Caco-2 (cell line): ENCODE measurements at places on chromosomes 12 and 14. TPM values are rescaled to one million over a fixed set of nuclear protein-coding genes. Genes with fewer than 3 reads are reported as not detected.

DNA sequence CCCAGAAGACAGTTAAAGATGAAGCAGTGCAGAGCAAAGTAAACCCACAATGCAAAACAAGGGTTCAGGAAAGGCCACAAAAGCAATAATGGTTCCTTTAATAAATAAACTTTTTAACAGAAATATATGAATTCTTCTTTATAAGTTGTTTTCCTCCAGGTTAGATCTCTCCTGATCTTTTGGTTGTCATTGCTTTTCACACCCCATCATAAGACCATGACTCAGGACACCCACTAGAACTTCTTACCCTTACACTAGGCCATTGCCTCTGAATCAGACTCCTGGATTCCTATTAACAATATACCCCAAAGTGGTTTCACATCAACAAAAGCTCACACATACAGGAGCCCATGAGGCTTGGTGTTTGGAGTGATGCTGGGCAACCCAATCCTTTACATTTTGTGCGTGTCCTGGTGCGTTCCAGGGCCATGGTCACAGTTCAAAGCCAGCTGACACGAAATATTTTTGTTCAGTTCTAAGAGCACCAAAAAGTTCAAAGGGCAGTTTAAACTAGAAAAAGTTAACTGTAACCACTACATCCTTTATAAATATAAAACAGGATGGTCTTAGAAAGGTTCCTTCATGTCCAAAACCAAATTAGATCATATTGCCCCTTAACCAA is 187.0 kb downstream of the EPS8 start:
- H3K4me3 ChIP-seq: no peak overlapping the region
- no peaks in the 10 kb centered on the region for H3K36me3 ChIP-seq
- no peaks in the 10 kb centered on the region for H3K27me3 ChIP-seq
- no peaks in the 10 kb centered on the region for H3K4me1 ChIP-seq
- no peak for DNase-seq

- no peaks in the 10 kb centered on the region for H3K36me3 ChIP-seq
- H3K4me1 ChIP-seq: no peaks in the 10 kb centered on the region
- H3K4me3 ChIP-seq: no peak overlapping the region
- DNase-seq: no peak
- no peaks in the 10 kb centered on the region; the same call in 1 of the 2 replicates for H3K27me3 ChIP-seq
Observed at GRCh38 chr12:77070382-77070781, 5.0 kb upstream of the E2F7 start.

POTEM gene
- not detected in 2 replicates for total RNA-seq

SLC6A12 gene
- total RNA-seq: 1.5 and 2.1 TPM in 2 replicates

GRCh38 chr14:36580856-36581831 is 1.3 kb downstream of the NKX2-8 start:
- H3K27me3 ChIP-seq: peaks cover 2% of the 10 kb centered on the region; the same call in 1 of the 2 replicates
- no peak overlapping the region for H3K27ac ChIP-seq
- H3K4me1 ChIP-seq: no peaks in the 10 kb centered on the region
- peak overlapping the region; percentile 69 for H3K4me3 ChIP-seq

DNA sequence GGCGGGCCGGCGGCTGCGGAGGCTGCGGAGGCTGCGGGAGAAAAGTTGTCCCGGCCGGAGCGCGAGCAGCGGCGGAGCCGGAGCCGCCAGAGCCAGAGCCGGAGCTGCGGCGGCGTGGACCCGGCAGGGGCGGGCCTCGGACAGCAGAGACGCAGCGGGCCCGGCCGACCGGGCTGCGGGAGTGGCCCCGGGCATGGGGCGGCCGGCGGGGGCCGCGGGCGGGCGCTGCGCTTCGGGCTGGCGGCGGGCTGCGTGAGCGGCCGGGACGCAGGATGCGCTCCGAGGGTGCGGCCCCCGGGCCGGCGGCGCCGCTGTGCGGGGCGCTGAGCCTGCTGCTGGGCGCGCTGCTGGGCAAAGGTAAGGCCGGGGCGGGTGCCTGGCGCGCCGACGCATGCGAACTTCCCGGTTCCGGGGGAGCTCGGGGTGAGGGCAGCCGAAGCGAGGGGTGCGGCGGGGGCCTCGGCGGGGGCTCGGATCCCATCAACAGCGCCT is at the start of gene TMEM132C:
Gene TMEM132C (plus strand): TSS at position 40 of the 492 bp plus-strand sequence. CDS start 233 bp downstream, at position 273.
- H3K4me3 ChIP-seq: no peak within 1 kb of the TSS
- no peak within 1 kb of the TSS for H3K27ac ChIP-seq
- no peaks in the 10 kb centered on the region for H3K27me3 ChIP-seq
- no peak for DNase-seq
- H3K4me1 ChIP-seq: no peaks in the 10 kb centered on the region

DNA sequence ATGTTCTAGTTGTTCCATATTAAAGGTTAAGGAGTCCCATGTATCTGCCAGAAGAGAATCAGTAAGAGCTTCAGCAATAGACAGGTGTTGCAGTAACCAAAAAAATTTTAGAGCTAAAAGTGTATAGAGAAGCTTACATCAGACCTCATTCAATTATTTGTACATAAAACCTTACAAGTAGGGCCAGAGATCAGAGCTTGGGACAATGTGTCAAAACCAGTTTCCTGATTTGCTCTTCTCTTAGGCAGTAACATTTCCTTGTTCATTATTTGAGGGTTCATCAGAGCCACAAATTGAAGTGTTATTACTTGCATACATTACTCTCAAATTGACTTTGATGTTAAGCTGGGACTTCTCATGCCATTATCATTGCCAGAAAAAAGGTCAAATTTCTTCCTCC is 55.5 kb upstream of the ATXN7L3B start:
- H3K36me3 ChIP-seq: no peaks in the 10 kb centered on the region
- no peaks in the 10 kb centered on the region for H3K4me1 ChIP-seq
- no peak overlapping the region for H3K27ac ChIP-seq
- H3K4me3 ChIP-seq: no peak overlapping the region

DNA sequence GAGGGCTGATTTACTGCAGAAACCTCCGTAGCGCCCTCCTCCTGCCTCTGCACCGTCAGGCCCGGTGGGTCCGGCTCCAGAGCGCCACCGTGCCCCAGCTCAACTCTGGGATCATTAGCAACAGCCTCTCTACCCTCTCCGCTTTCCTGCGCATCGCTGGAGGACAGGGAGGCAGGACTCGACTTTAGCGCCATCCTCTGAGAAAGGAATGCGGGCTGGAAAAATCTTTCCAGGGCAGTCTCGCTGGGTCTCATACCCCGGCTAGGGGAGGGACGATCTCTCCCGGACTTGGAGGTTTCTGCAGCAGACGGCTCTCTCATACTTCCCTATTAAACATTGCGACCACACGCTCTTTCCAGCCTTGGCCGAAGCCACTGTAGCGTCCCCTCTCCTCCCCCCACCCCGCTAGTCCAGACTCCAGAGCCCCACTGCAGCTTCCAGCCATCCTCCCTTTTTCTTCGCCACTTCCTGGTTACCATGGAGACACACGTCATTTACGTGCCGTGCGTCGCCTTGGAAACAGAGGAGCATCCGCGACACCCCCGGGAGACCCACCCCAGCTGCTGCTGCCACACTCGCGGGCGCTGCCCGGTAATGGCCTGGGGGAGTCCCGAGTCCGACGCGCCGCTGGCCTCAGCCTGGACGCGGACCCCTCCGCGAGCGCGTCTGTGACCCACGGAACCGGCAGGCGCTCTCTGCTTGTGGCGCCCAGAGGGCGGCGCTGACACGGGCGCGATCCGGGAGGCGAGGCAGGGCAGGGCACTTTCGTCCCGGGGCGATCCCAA is at the start of gene CCDC184:
Gene CCDC184 (plus strand): TSS at position 554 of the 785 bp plus-strand sequence. CDS start 479 bp downstream, outside the sequence.
- H3K4me1 ChIP-seq: peaks cover 6% of the 10 kb centered on the region
- peak within 1 kb of the TSS; percentile 63 for H3K4me3 ChIP-seq
- DNase-seq: peak; percentile 82
- peak within 1 kb of the TSS; percentile 45 for H3K27ac ChIP-seq

DNA sequence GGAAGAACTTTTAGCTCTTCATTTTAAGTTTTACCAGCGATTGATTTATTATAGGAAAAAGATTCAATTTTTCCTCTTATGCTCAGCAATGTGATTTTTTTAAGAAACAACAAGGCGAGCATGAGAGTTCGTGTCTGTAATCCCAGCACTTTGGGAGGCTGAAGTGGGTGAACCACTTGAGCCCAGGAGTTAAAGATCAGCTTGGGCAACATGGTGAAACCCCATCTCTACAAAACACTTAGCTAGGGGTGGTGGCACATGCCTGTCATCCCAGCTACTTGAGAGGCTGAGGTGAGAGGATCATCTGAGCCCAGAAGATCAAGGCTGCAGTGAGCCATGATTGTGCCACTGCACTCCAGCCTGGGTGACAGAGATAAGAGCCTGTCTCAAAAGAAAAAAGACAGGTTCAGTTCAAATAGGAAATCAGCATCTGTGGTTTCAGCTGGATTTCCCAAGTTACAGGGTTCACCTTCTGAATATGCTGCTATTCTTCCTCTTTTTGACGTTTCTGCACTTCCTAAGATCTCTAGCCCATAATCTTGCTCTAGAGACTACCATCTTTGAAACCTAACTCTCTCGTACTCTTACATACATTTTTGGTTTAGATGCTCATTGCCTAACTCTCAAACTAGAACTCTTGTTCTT is 274.7 kb downstream of the SEC23A start:
- no peak for DNase-seq
- H3K4me3 ChIP-seq: no peak overlapping the region
- no peaks in the 10 kb centered on the region for H3K36me3 ChIP-seq

DNA sequence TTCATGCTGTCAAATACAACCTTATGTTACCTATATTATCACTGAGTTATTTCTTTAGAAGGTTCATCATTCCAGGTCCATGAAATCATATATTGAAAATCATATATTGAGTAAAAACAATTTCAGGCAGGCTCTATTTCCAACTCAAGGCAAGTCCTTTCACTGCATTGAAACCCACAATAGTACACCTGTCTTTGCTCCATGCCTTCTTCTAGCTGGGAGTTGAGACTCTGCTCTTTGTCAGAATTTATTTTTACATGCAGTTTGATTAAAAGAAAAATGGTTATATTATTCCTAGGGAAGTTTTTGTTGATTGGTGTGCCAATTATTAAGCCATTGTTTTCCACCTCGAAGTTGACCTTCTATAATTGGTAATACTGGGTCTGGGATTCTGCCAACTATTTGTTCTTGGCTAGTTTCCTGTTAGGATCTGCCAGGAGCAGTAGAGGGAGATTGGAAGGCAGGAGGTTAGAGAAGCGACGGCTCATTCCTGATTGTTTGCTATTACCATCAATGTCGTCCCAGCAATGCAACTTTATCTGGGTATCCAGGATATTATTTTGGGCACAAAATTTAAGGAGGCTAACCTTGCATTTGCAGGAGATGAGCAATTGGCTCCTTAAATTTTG is 79.5 kb upstream of the MIS18BP1 start:
- no peak overlapping the region for H3K4me3 ChIP-seq
- no peak overlapping the region for H3K27ac ChIP-seq
- DNase-seq: no peak
- H3K4me1 ChIP-seq: no peaks in the 10 kb centered on the region
- no peaks in the 10 kb centered on the region for H3K36me3 ChIP-seq

MYH6 gene
- total RNA-seq: not detected in 2 replicates

DNA sequence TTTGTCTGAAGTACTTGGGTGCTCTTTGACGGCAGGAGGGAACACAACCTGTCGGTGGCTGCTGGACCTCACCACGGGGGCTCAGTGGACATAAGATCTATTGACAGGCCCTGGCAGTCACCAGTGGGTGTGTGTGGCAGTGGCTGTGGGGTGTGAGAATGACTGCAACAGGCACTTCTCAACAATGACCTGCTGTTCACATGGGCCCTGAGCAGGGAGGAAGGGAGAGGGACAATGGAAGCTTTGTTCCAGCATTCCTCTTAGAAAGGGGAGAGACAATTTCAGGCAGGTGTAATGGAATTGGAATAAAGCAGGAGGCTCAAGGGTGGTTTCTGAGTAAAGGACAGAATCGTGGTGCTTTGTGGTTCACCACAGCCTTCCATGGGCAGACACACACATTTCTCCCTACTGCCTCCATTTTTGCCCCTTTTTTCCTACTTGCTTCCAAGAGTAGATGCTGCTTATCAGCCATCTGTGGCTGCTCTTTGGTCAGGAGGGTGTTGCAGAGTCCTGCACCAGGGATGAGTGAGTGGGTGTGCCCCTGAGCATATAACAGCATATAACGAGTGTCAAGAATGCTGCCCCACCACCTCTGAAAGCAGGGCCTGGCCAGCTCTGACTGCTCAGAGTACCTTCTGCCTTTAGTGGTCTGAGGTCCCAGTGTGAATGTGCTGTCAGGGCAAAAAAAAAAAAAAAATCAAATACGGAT is 267.7 kb downstream of the RASSF9 start:
- H3K4me1 ChIP-seq: no peaks in the 10 kb centered on the region
- no peak overlapping the region for H3K27ac ChIP-seq
- no peak overlapping the region for H3K4me3 ChIP-seq

GRCh38 chr14:24634158-24634557 is at the start of gene GZMB:
Gene GZMB (minus strand): TSS chr14:24634190. CDS start chr14:24634160, 30 bp downstream.
- H3K4me1 ChIP-seq: no peaks in the 10 kb centered on the region
- H3K36me3 ChIP-seq: no peaks in the 10 kb centered on the region
- DNase-seq: no peak
- H3K27ac ChIP-seq: no peak within 1 kb of the TSS
- no peak within 1 kb of the TSS for H3K4me3 ChIP-seq

GRCh38 chr12:124413401-124413800 is 118.5 kb downstream of the RFLNA start:
- H3K36me3 ChIP-seq: no peaks in the 10 kb centered on the region
- H3K27ac ChIP-seq: no peak overlapping the region
- H3K4me3 ChIP-seq: no peak overlapping the region
- no peak for DNase-seq
- no peaks in the 10 kb centered on the region for H3K27me3 ChIP-seq

LGMN gene
- 84.2 and 94.2 TPM in 2 replicates for total RNA-seq

GRCh38 chr12:85588221-85588620 is 248.0 kb downstream of the RASSF9 start:
- no peaks in the 10 kb centered on the region for H3K4me1 ChIP-seq
- H3K27ac ChIP-seq: no peak overlapping the region
- no peaks in the 10 kb centered on the region for H3K27me3 ChIP-seq

DNA sequence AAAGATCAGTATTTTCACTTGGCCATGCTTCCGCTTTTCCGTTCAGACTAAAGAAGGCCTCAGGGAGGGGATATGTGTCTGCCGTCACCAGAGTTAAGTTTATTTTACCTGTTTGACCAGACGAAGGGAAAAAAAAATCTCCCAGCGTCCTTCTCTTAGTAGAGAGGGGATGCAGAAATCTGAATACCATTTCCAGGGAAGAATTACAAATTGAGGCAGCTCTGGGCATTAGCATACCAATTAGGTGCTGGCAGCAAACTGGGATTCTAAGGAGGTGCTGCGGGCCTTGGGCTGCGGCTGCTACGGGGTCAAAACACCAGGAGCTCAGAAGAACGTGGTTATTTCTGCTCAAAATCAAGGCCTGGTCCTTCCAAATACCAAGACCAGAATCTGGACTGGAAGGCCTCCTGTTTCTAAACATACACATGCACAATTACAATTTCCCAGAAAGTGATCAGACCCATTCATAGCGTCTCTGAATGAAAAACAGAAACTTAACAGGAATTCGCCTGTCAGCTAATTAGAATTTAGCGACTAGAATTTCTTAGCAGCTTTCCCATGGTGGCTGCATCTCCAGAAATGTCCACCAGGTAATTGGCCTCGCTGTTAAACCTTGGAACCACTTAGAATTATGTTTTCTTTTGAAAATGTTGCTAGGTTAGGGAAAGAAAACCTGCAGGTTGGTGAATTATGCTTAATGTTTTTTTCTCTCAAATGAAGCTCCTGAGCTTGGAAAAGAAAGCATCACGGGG is 617.0 kb downstream of the VRK1 start:
- no peaks in the 10 kb centered on the region for H3K4me1 ChIP-seq
- H3K36me3 ChIP-seq: no peaks in the 10 kb centered on the region
- no peak overlapping the region for H3K4me3 ChIP-seq
- DNase-seq: no peak
- no peak overlapping the region for H3K27ac ChIP-seq
- no peaks in the 10 kb centered on the region for H3K27me3 ChIP-seq
